Thyroid gland (tissue), 4 donors: ENCODE measurements at places on chromosomes 6 and 20.

- no peak for DNase-seq
These were observed 877.8 kb downstream of the EPHA7 start for GRCh38 chr6:92541448-92542060.

GRCh38 chr6:15941168-15941567 lies 187.7 kb upstream of the MYLIP start:
- DNase-seq, result no peak

GRCh38 chr6:140230282-140230681 lies 855.8 kb upstream of the CITED2 start:
- DNase-seq, result peak; percentile 82

DNA sequence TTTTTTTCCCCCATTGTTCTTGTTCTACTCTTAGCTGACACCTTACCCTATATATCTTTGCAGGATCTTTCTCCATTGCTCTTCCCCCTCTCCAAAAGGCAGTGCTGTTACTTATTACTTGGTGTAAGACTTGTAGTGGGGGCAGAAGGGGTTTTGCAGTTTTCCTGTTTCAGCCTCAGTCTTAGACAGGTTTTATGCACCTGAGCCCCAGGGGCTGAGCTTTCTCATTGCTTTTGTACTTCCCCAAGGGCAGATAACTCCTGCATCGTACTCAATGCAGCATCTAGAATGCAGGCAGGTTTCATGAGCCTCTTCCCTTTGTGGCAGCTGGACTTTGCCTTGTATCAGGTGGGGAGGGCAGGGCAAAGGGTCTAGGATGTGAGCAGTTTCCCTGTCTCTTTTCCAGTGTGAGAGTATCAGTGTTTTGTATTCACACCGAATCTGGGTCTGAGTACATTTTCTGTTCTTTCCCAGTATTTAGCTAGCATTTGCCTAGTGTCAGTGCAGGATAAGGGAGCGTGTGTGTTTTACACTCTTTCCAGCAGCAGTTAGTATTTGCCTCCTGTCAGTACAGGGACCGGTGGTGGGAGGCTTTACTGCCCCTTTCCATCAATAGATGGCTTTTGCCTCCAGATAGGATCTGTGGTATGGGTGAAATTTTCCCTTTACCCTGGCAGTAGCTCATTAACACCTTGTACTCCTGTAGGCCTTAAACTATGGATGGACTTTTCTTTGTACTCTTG lies 19.6 kb downstream of the CYB5R4 start:
- no peak for DNase-seq

DNA sequence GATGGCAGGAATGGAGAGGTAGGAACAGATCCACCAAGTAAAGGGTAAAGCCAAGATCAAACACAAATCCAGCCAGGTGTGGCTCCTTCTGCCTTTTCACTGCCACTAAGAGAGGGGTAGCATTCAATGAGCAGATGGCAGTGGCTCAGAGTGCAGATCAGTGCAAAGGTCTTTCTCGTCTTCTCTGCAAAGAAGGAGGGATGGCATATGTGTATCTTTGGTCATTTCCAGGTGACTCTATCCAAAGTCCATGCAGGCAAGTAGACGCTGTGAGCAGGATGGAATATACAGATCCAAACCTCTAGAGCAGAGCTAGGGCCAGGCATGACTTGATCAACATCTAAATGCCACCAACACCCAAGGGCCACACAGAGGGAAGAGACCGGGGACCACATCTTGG lies 6.9 kb downstream of the BANF2 start:
- no peak for DNase-seq

DNA sequence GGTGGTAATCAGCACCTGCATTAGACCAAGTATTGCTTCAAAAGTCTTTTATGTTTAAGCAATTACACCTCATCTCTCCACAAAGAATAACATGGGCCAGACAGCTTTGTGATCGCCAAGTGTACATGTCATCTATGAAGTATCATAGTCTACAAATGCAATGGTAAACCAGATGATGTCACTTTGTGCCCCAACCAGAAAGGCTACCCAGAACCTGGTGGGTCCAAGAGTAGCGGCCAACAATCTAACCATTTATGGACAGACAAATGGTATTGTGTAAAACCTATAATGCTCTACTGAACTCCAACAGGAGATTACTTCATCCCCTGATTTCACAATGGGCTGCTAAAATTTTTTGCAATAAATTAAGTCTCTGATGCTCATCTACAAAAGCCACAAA lies 295.9 kb downstream of the GMDS start:
- DNase-seq, result no peak

- DNase-seq, result no peak
These were observed 108.0 kb downstream of the SNX5 start for GRCh38 chr20:17860301-17861197.

DNA sequence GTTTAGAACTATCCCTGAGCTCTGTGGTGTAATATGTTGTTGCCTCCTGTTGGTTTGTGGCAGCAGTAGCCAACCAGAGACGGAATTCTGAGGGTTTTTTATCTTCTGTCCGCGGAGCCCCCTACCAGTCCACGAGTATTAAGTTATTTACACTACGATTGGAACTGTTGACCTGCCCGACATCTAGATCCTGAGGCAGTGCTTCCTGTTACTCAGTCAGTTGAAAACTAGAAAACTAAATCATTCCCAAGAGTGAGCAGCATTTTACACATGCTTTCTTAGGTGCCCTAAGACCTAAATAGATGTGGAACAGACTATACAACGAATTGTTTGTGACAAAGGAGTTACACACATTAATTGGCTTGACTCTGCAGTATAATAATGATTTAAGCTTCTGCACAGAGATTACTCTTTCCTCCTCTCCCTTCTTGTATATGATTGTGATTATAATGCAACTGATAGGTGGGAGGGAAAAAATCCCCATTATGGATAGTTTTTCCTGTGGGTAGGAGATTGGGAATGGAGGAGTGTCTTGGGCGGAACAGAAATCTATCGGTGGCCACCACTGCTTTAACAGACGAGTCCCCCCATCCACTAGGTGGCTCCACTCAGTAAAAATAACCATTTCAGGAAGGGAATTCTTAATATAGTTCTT lies 1.7 kb downstream of the LOC128125822 start:
- DNase-seq, result peak; percentile 10

- DNase-seq, result no peak
These were observed 49.1 kb downstream of the MAP3K7 start for GRCh38 chr6:90537723-90538258.

DNA sequence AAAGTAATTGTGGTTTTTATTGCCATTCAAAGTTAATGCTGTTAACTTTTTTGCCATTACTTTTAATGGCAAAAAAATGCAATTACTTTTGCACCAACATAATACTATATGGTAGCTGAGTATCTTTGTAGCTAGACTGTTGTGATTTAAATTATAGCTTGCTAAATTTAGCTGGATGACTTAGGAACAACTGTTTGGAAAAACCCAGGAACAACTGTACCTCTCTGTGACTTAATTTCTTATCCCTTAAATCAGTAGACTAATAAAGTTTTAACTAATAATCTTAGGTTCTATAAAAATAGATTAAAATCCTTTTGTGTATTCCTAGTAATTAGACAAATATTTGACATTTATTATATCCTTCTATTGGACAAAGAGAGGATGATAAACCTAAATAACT lies 268.2 kb downstream of the TENT5A start:
- no peak for DNase-seq

- DNase-seq, result no peak
These were observed 371.1 kb upstream of the POU3F2 start for GRCh38 chr6:98463038-98464000.

DNA sequence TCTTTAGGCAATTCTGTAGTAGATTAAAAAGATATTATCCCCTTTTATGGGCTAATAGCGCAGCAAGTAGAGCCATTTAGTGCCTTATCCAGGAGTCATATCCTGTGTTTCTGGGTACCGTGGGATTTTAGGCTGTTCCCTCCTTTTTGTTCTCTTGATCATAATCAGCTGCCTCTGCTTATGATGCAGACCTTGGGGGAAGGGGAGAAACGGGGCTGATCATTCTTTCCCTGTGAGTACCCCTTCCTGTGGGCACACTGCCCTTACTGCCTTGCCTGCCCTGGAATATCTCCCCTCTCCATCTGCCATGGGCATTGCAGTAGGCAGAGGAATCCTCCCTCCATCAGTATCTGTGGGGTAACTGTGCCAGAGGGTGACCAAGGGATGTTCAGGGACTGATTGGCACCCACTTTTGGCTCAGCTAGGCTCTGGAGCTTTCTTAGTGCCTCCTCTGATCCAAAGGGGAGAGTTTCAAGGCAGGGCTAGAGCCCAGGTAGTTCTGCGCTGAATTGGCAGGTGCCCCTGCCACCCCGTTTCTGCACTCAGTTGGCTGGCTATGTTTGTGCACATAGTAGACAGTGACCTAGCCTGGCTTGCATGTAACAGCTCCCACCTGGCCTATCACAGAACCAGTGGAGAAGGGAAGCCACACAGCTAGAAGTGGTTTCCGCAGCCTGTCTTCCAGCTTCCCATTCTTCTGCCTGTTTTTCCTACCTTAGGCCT lies 103.3 kb downstream of the FIG4 start:
- DNase-seq, result no peak
